GM12865 (cell line): ENCODE measurements at places on chromosomes 4 and X.

DNA sequence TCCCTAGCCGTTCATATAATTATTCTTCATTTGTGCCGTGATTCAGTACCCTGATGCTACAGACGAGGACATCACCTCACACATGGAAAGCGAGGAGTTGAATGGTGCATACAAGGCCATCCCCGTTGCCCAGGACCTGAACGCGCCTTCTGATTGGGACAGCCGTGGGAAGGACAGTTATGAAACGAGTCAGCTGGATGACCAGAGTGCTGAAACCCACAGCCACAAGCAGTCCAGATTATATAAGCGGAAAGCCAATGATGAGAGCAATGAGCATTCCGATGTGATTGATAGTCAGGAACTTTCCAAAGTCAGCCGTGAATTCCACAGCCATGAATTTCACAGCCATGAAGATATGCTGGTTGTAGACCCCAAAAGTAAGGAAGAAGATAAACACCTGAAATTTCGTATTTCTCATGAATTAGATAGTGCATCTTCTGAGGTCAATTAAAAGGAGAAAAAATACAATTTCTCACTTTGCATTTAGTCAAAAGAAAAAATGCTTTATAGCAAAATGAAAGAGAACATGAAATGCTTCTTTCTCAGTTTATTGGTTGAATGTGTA is 7.0 kb downstream of the SPP1 start:
- no peak for DNase-seq

- no peak for DNase-seq
Measured at GRCh38 chr4:60822986-60823385, 377.1 kb upstream of the ADGRL3 start.

GRCh38 chrX:12910423-12911121 is 4.2 kb downstream of the TLR8 start:
- DNase-seq = no peak

GRCh38 chrX:154516656-154517100 is 646 bp upstream of the FAM3A start:
- no peak for DNase-seq

DNA sequence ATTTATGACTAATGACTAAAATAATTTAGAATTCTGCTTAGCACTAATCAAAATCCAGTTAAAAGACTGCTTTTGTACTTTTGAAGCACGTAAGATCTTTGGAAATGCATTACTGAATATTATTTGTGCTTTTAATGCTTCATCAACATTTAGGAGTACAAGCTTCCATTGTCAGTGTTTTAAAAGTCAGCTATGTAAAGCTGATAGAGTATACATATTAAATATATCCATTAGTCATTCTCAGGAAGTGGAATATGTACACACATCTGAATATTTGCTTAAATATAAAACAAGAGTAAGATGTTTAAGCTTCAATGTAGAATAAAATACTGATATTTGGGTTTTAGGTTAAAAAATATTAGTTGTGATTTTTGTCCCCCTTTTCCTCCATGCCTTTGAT is 54.1 kb downstream of the ANK2 start:
- no peak for DNase-seq

- no peak for DNase-seq
Measured at GRCh38 chr4:81211956-81212355, 3.1 kb downstream of the PRKG2 start.

DNA sequence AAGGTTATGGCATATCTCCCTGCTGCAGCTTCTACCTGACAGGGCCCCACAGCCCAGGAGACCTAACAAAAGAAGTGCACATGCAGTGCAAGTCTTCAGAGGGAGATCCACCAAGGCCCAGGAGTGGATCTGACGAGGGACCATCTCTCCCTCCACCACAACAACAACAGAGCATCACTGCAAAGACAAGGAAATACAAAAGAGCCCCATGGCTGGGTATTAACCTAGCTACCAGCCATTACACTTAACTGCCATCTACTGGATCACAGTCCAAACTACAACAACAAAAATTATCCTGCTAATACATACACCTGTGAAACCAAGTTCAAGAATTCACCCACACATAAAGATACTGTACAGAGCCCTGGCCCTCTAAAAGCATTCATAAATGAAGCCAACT is 280.2 kb upstream of the SLC7A11 start:
- peak; percentile 24 for DNase-seq

DNA sequence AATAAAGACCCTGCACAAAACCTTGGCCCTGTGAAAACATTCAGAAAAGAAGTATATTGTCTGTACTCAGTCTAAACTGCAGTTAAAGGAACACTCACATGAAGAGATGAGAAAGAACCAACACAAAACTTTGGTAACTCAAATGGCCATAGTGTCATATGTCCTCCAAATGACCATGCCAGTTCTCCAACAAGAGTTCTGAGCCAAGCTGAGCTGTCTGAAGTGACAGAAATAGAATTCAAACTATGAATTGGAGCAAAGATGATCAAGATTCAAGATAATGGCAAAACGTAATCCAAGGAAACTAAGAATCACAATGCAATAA is 739.3 kb upstream of the NDST4 start:
- DNase-seq = no peak

GRCh38 chr4:27027428-27027827 is 166.8 kb downstream of the STIM2 start:
- no peak for DNase-seq

DNA sequence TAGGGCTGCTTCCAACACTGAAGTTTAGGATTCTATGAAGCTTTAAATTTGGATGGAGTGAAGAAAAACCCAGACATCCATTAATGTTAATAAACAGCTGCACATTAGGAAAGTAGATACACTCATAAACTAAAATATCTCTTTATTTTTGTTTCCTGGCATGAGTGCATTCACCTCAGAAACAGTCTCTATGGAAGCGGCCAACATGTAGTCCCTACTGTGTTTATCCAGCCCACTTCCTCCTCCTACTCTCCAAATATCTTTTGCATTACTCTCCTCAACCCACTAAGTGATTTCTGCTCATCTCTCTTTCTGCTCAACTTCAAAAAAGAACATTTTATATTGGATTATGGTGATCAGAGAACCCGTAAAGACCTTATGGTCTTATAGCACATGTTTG is 180.3 kb upstream of the MXRA5 start:
- no peak for DNase-seq

- DNase-seq = peak; percentile 11
Measured at GRCh38 chrX:103157496-103158316, 57.2 kb upstream of the BEX4 start.

- DNase-seq = no peak
Measured at GRCh38 chr4:82948647-82949204, 48.2 kb downstream of the THAP9 start.

- DNase-seq = no peak
Measured at GRCh38 chrX:153874085-153874365, 11.9 kb downstream of the L1CAM start.

DNA sequence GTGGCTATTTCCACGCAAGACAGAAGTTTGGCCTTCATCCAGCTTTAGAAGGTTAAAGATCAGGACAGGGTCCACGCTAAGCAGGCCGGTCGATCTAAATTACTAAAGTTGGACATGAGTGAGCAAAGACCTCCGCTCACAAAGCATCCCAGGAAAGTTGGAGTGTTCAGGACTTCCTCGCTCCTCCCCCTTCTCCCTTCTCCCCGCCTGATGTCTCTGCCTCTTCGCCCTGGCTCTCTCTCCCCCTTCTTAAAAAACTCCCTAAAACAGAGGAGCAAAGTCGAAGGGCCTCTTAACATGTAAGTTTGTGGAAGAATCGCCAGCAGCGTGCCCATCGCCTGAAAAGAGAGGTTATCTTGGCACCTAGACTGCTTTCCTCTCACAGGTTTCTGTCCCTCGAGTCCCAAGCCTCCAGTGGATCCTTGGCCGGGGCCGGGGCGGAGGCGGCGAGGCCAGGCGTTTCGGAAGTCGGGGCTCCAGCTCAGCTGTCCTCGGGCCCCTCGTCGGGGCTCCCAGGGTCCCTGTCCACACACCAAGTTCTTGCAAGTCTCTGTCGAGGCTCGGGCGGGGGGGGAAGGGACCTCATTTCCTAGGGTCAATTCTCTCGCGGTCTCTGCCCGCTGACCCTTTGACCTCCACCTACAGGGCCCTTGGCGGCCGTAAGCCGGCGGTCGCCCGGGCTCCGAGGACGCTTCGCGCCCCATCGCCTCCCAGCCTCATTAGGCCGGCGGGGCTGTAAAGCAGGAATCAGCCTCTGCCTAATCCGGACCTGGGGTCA is 7.6 kb downstream of the ZIC3 start:
- no peak for DNase-seq

DNA sequence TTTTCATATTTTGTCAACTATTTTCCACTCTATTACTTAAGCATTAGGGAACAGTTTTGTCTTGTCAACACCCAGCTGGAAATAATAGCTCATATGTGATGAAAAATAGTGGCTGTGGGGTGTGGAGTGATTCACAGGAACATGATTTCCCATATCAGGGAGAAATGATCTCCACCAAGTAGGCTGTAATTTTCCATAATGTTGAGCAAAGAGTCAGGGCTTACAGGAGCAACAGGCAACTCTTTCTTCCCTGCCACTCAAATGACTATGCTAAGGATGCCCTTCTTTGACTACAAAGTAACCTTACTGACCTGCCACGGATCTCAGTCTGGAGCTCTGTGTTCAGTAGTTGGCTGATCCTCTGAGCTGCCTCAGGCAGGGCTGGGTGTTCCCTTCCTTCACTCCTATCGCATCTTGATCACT is 90.0 kb upstream of the GATB start:
- no peak for DNase-seq

- no peak for DNase-seq
Measured at GRCh38 chr4:87088186-87088585, 132.2 kb downstream of the KLHL8 start.
